ENCODE measurements at places on chromosomes 2 and 18. TPM values are rescaled to one million over a fixed set of nuclear protein-coding genes. Genes with fewer than 3 reads are reported as not detected.

DNA sequence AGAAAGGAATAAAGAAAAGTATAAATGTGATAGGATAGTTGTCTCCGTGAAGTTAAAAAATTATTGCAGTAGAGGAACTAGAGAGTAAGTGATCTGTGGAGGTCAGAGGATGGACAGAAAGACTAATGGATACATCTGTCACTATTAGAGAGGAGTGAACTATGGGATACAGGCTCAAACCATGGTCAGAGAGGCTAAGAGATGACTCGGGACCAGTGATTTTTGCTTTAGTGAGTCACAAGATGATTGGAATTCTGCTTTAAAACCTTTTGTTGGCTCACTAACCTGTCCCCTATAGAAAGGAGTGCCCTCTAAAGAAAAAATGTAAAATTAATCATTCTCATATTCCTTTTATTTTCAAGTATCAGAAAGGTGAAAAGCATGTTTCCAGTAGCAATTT, 30.3 kb downstream of the ALMS1 start:
- DNase-seq = no peak

GRCh38 chr18:42765302-42765701, 350.2 kb downstream of the RIT2 start:
- no peak for DNase-seq

DNA sequence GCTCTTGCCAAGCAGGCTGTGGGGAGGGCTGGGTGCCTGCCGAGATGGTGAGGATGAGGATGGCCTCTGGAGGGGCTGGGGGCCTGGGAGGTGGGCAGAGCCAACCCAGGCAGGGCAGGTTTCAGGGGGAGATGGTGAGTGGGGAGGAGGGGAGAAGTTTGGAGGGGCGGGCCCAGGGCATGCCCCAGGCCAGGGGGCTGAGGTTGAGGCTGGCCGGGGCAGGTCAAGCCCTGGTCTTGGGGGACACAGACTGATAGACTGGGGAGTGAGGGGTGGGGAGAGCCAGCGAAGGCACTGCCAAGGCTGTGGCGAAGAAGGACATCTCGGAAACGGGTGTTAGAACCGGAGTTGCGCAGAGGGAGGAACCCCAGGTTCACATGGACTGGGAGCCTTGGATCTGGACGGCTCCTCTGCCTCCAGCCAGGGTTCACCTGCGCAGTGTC, 12.6 kb downstream of the CAPN10 start:
- DNase-seq = no peak

Gene ZRANB3
- 9.7 TPM for total RNA-seq

Gene BBS5
- total RNA-seq = 19.2 TPM

Gene CFAP65
- 0.16 TPM for total RNA-seq

Gene CYP27C1
- 0.26 TPM for total RNA-seq

Gene TNFAIP6
- 0.95 TPM for total RNA-seq

GRCh38 chr2:125870264-125870663, 785.7 kb upstream of the GYPC start:
- DNase-seq = no peak

- no peak for DNase-seq
Observed at GRCh38 chr2:38344813-38345212, 32.3 kb downstream of the ATL2 start.

DNA sequence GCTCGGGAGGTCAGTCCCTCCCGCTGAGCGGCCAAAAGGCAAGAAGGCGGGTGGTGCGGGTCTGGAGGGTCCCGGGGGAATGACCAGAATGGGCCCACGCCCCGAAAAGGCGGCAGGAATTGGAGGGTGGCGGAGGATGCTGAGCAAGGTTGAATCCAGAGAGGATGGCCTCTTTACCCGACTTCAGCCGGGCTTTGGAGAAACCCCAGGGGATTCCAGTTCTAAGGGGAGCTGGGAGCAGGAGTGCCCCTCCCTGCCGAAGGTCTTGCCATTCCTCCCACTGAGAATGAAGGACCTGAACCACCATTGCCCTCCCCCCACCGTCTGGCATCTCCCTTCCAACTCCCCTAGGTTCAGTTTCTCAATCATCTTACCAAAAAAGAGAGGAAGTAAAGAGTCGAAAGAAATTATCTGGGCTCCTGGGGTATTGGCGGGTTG, 38.9 kb upstream of the ATP6V1B1 start:
- DNase-seq = no peak

GRCh38 chr2:223042704-223043118, 9.3 kb upstream of the KCNE4 start:
- DNase-seq = peak; percentile 37

GRCh38 chr2:181372646-181373040, 84.5 kb upstream of the ITGA4 start:
- DNase-seq = no peak

Data from SK-MEL-5 (cell line).